ENCODE measurements at places on chromosomes 4 and X. TPM values are rescaled to one million over a fixed set of nuclear protein-coding genes. Genes with fewer than 3 reads are reported as not detected.

DNA sequence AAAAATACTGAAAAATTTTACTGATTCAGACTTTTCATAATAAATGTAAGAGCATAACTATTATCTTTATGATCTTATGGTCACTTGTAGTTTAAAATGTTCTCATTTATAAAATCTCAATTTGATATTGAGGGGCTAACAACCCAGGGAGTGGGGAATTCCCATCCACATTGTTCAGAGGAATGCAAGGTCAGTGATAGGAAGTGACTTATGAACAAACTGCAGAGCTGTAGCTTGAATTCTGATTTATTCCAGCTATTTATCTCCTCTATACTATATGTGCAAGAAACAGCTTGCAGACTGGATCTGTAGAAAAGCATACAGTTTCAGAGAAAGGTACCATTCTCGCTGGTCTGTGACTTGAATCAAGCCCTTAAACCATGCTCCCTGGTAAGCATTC is 61.6 kb downstream of the SEC24D start:
- no peak for DNase-seq

GRCh38 chr4:148364525-148364924 is 77.7 kb downstream of the NR3C2 start:
- DNase-seq: no peak

DNA sequence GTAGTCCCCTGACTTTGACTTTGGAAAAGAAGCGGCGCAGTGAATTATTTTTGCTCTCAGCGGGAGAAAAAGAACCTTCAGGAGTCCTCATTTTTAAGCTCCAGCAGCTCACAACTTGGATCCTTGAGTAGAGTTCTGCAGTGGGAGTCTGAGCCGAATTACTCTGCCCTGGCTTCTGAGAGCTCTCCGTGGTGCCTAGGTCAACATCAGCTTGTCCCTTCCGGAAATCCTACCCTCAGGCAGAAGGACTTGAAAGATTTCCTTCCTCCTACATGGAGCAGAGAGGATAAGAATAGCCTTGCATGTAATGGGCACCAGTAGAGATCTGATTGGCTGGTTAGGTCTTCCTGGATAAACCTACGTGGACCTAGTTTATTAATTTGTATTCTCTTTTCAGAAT is 549.7 kb upstream of the TENM3 start:
- DNase-seq: peak; percentile 51

GRCh38 chr4:127667116-127667515 is 34.4 kb downstream of the INTU start:
- no peak for DNase-seq

DNA sequence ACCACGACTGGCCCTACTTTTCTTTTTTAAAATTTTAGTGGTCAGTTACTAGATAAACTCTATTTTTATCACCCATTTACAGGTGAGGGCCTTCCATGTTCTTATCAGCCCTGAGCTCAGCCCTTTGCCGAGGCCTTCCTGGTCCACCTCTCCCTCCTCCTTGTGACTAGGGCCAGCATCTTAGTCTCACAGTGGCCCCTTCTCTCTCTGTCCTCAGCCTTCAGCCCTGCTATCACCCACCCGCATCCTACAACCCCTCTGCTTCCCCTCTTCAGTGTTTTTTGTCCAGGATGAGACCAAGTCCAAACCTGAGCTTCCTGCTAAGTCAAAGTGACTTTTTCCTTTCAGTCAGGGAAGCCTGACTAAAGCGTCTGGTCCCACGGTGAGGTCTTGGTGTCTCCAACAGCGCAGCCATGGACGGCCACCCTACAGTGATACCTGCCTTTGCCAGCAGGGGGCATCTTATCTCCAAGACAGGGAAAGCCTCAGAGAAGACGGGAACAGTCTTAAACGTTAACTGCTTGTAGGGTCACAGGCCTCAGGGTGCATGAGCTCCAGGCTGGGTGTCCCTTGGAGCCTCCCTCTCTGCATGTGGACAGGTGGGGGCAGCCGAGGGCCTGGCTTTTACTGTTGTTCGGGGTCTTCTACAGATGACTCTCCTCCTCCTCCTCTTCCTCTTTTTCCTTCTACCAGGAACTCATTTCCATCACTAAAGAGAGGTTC is 11.7 kb upstream of the GAGE10 start:
- DNase-seq: peak; percentile 92

- DNase-seq: no peak
These were observed 161.4 kb upstream of the FAM9B start for GRCh38 chrX:9195199-9195880.

- no peak for DNase-seq
These were observed 1071.8 kb downstream of the CCSER1 start for GRCh38 chr4:91198951-91199350.

DNA sequence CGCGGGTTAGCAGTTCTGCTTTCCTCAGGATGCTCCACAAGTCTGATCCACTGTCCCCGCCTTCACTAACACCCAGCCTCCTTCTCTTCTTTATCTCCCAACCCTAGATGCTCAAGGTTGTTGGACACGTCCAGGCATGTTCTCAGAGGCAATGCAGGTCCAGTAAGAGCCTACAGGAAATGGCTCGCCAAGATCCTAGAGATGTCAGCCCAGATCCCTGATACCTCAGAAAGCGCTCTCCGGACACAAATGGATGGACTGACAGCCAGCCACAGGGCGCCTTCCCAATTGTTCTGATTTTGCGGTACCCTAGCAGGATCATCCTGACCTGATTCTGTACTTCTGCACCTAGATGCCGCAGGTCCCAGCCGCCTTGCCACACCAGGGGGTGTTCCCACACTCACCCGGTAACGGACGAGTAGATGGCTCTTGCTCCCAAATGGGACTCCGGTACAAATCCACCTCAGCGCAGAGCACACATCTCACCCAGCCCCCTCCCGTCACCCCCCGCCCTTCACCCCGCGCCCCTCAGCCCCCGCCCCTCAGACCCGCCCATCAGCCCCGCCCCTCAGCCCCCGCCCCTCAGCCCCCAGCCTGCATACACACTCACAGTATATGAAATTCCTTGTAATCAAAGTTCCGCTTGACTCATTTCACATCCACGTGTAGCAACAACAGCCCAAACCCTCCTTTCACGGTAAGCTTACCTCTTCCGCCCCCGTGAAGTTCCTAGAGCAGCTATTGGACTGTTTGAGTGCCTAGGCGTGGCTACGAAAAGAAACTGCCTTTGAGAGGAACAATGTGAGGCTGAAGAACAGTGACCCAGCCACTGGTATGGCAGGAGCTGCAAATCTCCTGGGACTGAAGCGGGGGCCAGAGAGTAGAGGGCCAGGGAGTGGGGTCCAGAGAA is at the start of gene EDA2R:
Gene EDA2R (minus strand): TSS at position 488 of the 910 bp plus-strand sequence. CDS start 23,058 bp downstream, outside the sequence.
- peak; percentile 83 for DNase-seq

- DNase-seq: no peak
These were observed 318.9 kb upstream of the GATB start for GRCh38 chr4:152079543-152080293.

- no peak for DNase-seq
These were observed 72.1 kb downstream of the BEND4 start for GRCh38 chr4:42080306-42080705.

DNA sequence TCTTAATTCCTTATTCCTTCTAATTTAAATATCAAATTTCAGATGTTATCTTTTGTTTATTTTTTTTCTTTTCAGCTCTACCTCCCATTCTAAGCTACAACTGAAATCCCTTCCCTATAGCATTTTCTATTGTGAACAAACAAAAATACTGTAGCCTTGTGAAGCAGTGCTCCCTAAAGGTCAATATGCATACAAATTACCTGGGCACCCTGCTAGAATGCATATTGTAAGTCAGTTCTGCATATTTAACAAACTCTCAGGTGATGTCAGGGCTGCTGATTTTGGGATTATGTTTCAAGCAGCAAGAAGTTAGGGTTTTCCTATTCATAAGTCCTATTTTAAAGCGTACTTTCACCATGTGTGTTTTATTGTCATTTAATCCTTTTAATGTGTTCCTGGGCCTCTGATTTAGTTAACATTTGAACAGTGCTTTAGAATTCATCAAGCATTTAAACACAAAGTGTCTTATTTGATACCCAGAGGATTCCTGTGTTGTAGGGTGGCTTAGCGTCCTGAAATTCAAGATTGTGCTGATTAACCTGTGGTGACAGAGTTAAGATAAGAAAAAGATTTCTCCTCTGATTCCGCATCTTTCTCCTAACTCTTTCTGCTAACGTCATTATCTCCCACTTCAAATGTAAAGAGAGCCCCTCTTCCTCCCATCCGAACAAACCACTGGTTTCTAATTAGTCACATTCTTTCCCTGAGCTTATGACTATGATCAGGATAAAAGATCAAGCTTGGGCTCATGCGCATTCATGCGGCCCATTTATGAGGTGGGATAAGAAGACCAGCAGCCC is 221.3 kb downstream of the ANK2 start:
- DNase-seq: no peak

DNA sequence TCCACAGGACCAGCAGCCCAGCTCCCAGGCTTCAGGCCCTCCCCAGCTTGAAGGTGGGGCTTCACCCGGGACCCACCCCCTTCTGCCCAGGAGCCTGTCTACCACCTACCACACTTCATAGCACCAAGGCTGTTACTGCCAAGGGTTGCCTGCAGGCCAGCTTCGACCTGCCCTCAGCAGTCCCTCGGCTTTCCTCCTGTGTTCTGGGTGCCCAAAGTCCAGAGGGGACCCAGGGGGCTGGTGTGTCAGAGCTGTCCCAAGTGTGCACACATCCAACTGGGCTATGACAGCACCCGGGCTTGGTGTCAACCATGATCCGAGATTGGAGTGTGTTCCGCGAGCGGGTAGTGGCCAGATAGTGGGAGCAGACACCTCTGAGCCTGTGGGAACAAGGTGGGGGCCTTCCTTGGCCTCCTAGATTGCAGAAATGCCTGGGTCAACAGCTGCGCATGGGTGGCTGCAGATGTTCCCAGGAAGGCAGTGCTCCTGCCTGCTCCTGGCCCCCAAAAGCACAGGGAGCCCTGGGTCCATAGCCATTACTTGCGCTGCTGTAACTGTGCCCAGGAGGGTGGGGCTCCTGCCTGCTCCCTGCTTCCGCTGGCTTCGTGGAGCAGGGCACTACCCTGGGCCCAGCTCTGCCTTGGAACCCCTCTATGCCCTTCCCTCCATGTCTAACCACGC is 16.8 kb downstream of the SULT1B1 start:
- no peak for DNase-seq

DNA sequence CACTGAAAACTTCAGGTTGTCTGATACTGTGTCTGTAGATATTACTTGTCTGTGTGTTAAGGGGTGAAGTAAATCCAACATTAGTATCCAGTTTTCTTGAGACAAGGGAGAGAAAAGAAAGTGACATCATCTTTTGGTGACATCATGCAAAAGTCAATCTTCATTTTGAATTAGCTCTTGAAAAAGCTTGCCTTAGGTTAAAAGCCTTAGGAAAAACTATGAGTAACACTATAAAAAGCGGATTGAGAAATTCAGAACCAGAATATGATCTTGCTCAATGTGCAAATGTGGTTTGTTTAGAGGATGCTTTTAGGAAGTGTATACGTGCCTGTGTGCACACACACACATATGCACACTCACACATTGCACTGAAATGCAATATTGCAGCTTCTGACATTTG is 345.8 kb upstream of the CASK start:
- DNase-seq: no peak

GRCh38 chr4:120699354-120699753 is 223.2 kb downstream of the PRDM5 start:
- no peak for DNase-seq

DNA sequence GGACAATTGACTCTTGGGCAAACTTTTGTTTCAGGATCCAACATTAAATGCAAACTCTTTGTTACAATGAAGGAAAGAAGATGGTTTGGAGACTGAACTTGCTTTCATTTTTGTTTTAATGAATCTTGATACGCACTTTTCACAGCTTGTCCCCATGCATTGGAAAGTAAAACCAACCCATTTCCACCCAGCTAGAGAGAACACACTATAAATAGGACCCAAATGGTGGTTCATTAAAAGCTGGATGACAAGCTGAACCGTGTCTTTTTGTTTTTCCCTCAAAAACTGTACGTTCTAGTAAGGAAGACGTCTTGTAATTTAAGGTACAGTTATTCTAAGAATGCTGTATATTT is 95.3 kb upstream of the EGFL6 start:
- no peak for DNase-seq

DNA sequence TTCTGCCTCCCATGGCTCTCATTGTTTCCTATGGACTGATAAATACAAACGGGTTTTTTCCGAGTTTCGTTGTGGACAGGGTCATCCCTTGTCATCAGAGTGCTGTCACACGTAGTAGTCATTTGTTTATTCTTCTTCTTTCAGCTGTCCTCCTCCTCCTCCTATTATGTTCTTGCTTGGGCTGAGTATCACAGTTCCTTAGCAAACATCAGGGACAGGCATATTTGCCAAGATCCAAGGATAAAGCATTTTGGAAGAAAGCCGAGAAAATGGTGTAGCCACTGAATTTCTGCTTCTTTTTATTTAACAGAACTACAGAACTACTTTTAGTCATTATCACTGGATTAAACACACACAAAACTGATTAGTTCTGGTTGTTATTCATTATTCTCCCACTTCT is 167.9 kb downstream of the MAML3 start:
- no peak for DNase-seq

- DNase-seq: peak; percentile 99
These were observed at the start of gene H2AZ1 for GRCh38 chr4:99949999-99950912. Gene H2AZ1 (minus strand): TSS chr4:99950275. CDS start chr4:99950170, 105 bp downstream.

- DNase-seq: no peak
These were observed 11.0 kb upstream of the SH3BP2 start for GRCh38 chr4:2781911-2782310.

DNA sequence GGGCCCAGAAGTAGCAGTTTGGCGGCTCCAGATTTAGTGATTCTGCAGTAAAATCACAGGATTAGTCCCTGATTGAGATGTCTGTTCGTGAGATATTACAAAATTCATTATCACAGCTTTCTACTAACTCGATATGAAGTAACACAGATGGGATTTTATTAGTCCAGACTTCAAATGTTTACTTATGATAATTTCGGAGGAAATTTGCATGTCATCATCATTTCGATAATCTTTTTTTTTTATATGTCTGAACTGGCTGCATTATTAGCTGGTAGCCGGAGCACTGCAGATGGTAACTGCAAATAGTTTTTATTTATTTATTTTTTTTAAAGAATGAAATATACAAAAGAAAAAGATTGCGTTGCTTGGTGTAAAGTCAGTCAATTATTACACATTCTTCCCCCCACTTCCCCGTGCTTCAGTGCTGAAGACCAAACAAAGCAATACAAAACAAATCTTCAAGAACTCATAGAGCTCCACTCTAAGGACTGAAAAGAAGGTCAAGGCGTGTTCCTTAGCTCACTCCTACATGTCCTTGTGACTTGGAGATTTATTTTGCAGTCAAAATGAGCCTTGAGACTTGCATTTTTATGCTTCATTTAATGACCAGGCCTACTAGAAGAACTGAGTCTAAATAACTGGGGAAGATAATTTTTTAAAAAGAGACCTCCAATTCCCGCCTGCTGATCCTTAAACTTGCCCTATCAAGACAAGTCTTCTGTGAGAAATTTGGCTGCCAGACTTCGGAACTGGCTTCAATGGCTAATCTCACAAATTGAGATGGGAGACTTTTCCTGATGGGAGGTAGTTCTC is 11.7 kb upstream of the PITX2 start:
- no peak for DNase-seq

Gene GAB3
- total RNA-seq: 0.55 TPM

Gene FAM9B
- total RNA-seq: not detected

Gene AR
- total RNA-seq: 1.5 TPM

Gene STAP1
- total RNA-seq: not detected

Gene COL25A1
- total RNA-seq: 4.9 TPM

Gene MTTP
- 0.42 TPM for total RNA-seq

Gene PITX2
- 32.7 TPM for total RNA-seq

Gene HSFX1
- 2.4 TPM for total RNA-seq

Gene MGAT4D
- total RNA-seq: not detected

Gene CXCL6
- 0.46 TPM for total RNA-seq

Gene CT47B1
- total RNA-seq: not detected

Gene DDIT4L
- total RNA-seq: 10.8 TPM

Gene MAGEA12
- total RNA-seq: not detected

Gene PPP4R3C
- not detected for total RNA-seq

Data from endodermal cell (in vitro differentiated cells).